Parietal lobe (tissue), 2 donors: ENCODE measurements at places on chromosomes 11 and 22. TPM values are rescaled to one million over a fixed set of nuclear protein-coding genes. Genes with fewer than 3 reads are reported as not detected.

PRPF19 gene
- total RNA-seq = 49.5 TPM

KIAA1671 gene
- total RNA-seq = 9.1 TPM

RTN4RL2 gene
- 1.6 TPM for total RNA-seq

SLC5A1 gene
- total RNA-seq = not detected

RIC3 gene
- 61.0 TPM for total RNA-seq

SIAE gene
- total RNA-seq = 4.7 TPM

LRRC10B gene
- total RNA-seq = 2.5 TPM

TMEM225 gene
- total RNA-seq = not detected

TNNI2 gene
- total RNA-seq = not detected

FAM227A gene
- 17.2 TPM for total RNA-seq

TRIM44 gene
- total RNA-seq = 31.6 TPM

OR52H1 gene
- 3.8 TPM for total RNA-seq

OR5AK2 gene
- not detected for total RNA-seq

PTPRCAP gene
- 0.63 TPM for total RNA-seq

LRRC56 gene
- total RNA-seq = 1.9 TPM

ISX gene
- total RNA-seq = not detected

CSF2RB gene
- total RNA-seq = 0.31 TPM

PGA5 gene
- total RNA-seq = not detected

LIF gene
- total RNA-seq = under 0.01 TPM

RNF26 gene
- total RNA-seq = 2.5 TPM
